ENCODE measurements at places on chromosomes 2 and 18. TPM values are rescaled to one million over a fixed set of nuclear protein-coding genes. Genes with fewer than 3 reads are reported as not detected.

DNA sequence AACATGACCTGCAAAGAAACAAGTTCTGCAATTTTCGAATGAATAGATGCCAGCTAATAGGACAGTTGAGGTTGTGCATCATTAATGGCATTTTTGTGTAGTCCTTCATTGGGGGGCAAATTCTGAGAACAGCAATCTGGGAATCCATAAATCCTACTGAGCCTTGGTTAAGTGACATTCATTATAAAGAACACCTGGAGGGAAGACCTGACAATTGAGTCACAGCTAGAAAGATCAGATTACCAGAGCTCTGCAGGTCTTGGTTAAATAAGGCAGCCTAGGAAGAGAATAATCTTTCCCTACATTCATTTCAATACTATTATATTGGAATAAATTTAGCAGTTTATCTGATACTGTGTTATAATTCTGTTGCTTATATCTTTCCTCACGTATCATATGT, 14.3 kb downstream of the KCNH7 start:
- DNase-seq = no peak

GRCh38 chr2:152431370-152432098, 96.6 kb downstream of the FMNL2 start:
- no peak for DNase-seq

- no peak for DNase-seq
Measured at GRCh38 chr2:73223821-73224220, 9.2 kb downstream of the PRADC1 start.

GRCh38 chr2:43831543-43832294, 6.9 kb downstream of the ABCG5 start:
- no peak for DNase-seq

GRCh38 chr2:46995844-46996243, 80.2 kb upstream of the MCFD2 start:
- DNase-seq = no peak

- DNase-seq = no peak
Measured at GRCh38 chr2:112812318-112813267, 24.0 kb downstream of the IL1B start.

DNA sequence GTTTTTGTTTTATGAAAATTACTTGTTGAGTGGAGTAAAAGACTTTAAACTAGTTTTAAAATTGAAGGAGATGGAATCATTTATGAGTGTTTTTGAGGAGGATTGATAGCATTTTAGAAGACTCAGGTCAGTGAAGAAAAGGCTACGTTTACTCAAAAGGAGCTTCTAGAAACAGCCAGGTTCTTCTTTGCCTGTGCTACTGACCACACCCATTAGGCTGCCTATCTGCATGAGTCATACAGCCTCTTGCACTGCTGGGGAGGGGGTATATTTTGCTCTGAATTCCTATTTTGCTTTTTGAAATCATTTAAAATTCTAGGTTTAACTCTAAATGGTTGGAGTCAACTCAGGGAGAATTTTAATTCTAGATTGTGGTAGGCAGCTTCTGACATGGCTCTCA, 22.3 kb downstream of the EFEMP1 start:
- DNase-seq = no peak

DNA sequence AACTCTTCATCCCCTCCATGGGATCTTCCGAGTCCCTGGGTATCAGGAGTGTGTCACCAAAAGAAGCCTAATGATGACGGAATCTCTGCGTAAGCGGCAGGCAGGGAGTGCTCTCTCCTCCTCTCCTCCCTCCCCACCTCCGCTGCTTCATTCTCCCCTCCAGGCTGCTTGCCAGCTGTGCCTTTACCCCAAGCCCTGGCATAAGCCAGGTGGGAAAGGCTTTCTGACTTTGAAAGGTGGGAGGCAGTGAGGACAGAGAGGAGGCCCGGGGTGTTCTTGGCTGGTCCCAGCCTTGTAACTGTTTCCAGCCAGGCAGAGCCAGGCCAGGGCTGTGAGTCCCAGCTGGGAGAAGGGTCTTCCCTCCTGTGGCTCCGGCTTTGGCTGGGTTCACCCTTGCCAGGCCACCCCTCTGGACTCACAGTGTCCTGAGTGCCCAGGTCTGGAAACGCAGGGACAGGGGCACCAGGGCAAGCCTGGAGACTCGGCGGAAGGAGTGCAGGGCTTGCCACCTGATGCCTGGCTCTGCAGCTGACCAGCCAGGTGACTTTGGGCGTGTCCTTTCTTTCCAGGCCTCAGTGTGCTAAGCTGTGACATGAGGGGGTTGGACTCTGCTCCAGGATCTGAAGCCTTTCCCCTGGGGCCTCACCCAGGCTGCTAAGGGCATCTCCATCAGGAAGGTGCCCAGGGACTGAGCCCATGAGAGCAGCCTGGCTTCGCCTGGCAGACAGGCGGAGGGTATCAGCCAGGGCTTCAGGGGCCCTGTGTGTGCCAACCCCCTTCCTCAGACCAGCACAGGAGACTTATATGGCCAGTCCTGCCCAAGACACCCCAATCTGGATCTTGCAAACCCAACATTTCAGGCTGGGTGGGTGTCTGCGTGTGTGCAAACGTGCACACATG, 32.7 kb upstream of the HPCAL1 start:
- DNase-seq = no peak

- no peak for DNase-seq
Measured at GRCh38 chr2:147800316-147800715, 44.5 kb upstream of the ACVR2A start.

DNA sequence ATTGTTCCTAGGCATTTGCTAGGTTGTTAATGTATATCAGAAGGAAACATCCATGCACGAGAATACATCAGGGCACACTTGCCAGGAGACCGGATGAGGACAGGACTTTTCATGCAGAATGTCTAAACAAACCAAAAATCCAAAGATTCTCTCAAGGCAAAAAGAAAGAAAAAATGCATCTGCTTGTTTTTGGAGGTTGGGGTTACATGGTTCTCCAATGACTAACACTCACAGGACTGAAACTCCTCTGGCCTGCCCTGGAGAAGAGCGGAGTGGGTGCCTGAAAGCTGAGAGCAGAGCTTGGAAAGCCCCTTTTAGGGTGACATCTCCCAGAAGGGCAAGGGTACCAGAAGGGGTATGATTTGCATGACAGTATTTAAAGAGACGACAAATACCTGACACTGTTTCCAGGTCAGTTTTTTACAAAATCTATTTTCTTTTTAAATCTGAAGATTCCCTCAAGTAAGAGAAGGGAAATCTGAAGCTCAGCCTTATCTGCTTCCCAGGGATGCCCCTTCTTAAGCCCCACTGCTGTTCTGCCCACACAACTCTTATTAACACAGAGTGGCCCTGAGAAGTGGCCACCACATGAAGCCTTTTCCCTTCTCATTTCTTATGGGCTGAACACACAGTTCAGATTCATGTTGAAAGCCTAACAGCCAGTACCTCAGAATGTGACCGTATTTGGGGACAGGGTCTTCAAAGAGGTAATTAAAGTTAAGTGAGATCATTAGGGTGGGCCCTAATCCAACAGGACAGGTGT, 216.4 kb downstream of the STK39 start:
- no peak for DNase-seq

GRCh38 chr2:172131713-172132555, 29.2 kb upstream of the DLX2 start:
- no peak for DNase-seq

DNA sequence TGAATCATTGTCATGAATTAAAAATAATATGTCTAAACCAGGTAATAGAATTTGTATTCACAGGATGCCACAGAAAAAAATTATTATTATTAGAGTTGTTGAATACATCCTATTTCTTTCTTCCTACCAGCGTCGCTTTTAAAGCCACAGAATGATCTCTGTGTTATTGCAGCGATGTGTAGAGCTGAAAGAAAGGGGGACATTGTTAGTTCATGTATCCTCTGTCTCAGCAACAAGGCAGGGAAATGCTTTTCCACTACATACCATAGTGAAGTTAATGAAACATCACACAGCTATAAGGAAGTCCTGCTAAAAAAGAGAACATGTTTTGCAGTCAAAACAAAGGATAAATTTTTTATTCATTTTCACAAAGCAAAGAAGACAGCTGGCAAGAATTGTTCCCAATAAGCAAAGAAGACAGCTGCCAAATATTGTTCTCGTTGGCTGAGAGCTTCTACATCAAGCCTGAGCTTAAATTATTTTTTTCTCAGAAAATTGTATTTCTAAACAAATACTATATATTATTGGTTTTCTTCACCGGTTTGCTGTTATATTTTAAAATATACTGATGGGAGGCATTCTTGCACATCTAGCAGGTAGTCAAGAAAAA, 1234.4 kb downstream of the SUCLG1 start:
- no peak for DNase-seq

DNA sequence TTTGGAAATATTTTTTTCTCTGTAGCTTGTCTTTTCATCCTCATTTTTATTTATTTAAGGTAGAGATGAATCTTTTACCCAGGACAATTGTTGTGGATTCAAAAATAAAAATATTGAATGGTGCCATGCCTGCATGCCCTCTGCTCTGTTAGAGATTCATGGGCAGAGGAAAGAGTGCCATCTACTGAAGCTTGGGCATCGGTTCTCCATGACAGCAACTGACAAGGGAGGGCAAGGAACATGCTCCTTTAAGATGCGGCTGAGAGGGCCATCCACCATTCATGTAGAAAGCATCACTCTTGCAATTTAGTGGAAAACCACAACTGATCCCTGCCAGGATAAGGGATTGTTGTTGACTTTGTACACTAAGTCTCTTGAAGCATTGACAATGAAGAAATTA, 79.9 kb downstream of the PARD3B start:
- no peak for DNase-seq

- DNase-seq = no peak
Measured at GRCh38 chr2:170369894-170370293, 191.9 kb downstream of the MYO3B start.

- DNase-seq = no peak
Measured at GRCh38 chr2:169716238-169716886, 17.3 kb upstream of the KLHL23 start.

DNA sequence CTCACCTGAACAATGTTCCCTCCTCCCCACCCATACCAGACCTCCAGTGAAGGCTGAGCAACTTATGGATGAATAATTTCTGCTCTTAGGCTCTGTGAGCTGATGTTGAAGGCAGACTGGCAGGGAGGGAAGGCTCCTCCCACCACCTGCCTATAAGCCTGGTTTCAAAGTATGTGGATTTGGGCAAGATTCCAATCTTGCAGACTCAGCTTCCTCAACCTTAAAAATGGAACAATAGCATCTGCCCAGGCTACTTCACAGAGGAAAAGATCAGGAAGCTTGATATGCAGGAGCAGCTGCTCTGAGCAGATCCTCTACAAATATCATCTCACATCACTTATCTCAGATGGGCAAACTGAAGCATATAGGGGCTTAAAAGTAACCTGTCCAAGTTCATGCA, 112.2 kb downstream of the ZFP36L2 start:
- no peak for DNase-seq

GRCh38 chr2:240713071-240713927, 21.6 kb downstream of the AQP12A start:
- DNase-seq = no peak

DNA sequence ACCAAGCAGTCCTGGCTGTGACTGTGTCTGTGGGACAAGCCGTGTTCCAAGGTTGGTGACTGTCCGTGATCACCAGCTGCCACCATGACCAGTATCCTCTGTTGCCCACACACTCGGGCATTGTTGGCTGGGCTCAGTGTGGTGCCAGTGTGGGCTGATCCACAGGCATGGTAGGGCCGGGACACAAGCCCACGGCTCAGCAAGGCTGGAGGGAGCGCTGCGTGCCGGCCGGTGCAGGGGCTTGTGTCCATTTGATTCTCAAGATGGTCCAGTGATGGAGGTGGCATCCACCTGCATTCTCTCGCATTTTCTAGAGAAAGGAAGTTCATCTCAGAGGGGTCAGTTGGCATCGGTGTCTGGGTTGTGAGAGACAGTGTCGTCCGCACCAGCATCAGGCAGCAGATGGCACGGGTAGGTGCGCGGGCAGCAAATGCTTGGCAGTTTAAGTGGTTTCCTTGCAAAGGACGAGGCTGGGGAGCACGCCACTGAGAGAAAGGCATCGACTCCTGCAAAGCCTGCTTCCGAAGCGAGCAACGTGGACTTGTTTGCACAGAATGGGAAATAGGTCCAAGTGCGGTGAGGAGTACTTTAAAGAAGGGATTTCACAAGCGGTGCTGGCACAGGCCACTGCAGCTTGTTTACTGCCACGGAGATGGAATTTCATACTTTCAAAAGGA, 20.9 kb downstream of the TWIST2 start:
- no peak for DNase-seq

DNA sequence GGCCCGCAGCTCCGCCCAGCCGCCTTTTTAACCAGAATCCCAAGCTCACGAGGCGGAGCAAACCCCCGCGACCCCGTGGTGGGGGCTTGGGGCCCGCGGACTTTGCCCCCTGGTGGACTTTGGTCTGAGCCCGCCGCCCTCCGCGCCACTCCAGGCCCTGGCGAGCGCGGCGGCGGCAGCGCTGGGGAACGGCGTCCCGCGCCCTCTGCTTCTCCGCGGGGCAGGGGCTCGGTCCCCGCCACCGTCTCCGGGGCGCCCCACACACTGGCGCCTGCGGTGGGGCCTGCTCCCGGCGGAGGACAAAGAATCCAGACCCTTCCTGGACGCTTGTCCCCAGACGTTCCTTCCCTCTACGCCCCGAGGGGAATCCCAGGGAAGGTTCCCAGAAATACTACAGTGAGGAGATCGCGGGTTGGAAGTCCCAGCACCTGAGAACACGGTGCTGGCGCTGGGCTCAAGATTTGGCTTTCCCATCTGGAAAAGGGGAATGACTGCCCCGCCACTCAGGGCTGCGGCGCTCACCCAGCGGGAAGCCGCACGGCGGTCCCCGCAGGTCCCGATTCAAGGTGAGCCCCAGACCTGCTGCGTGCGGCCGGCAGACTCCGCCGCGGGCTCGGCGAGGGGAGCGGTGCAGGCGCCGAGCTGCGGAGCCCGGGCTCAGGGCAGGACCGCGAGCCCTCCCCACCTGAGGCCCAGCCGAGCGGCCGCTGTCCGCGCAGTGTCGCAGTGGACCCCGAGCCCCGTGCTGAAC, at the start of gene HAAO:
TSS of gene HAAO (minus strand) at position 1 of the 751 bp plus-strand sequence. CDS start 47 bp downstream, outside the sequence.
- peak; percentile 16 for DNase-seq

- peak; percentile 13 for DNase-seq
Measured at GRCh38 chr2:127577208-127577475, 41.7 kb downstream of the MYO7B start.

- no peak for DNase-seq
Measured at GRCh38 chr2:113273981-113274380, 4.7 kb downstream of the PAX8 start.

GRCh38 chr2:222483513-222484039, 59.2 kb downstream of the SGPP2 start:
- DNase-seq = no peak

GRCh38 chr2:165902934-165903333, 50.6 kb downstream of the TTC21B start:
- DNase-seq = no peak

AMER3 gene
- total RNA-seq = not detected

CERKL gene
- total RNA-seq = 0.08 TPM

TTLL4 gene
- total RNA-seq = 29.2 TPM

ADI1 gene
- 34.1 TPM for total RNA-seq

LHCGR gene
- total RNA-seq = not detected

HRH4 gene
- total RNA-seq = 0.65 TPM

ATP6V1C2 gene
- total RNA-seq = not detected

Measured in activated CD4-positive, alpha-beta memory T cell treated with anti-CD3 and anti-CD28 coated beads, Interleukin-2, amount 10 ng/mL, durations not matched to agents 7 days and 5 days (primary cell).